ENCODE measurements at places on chromosomes 7 and 10. TPM values are rescaled to one million over a fixed set of nuclear protein-coding genes. Genes with fewer than 3 reads are reported as not detected.

GRCh38 chr10:127449490-127449889 lies 99.6 kb upstream of the NPS start:
- DNase-seq, result no peak

Gene EEPD1
- 6.4 TPM for polyA plus RNA-seq

- no peak for DNase-seq
These were observed 407.9 kb upstream of the NPVF start for GRCh38 chr7:25636168-25636567.

DNA sequence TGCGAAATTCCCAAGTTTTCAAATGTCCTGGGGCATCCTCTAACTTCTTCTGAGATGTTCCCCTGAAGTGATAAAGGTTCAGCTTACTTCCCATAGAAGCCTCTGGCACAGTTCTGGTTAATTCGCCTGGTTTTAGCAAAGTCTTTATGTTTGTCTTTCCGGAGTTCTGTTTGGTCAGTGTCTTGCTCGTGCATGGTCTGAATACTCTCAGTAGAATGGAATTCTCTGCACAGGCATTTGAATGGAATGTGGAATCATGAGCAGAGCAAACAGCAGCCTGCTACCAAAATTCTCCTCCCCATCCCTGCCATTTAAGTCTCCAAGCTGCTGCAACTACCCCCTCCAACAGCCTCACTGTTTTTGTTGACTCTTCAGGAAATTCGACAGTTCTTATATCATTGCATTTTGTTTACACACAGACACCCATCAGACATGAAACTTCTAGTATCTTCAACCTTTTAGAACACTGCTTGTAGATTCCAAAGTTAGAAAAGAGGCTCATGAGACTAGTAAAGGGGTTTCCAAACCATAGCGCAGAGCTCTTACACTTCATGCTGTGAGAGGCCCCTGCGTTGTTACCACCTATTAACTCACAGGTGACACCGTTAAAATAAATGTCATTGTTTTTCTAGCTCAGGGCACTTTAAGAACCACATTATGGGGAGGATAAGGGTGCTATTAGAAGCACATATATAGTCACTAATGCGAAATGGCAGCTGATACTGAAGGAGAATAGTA lies 129.7 kb downstream of the PLCE1 start:
- no peak for DNase-seq

DNA sequence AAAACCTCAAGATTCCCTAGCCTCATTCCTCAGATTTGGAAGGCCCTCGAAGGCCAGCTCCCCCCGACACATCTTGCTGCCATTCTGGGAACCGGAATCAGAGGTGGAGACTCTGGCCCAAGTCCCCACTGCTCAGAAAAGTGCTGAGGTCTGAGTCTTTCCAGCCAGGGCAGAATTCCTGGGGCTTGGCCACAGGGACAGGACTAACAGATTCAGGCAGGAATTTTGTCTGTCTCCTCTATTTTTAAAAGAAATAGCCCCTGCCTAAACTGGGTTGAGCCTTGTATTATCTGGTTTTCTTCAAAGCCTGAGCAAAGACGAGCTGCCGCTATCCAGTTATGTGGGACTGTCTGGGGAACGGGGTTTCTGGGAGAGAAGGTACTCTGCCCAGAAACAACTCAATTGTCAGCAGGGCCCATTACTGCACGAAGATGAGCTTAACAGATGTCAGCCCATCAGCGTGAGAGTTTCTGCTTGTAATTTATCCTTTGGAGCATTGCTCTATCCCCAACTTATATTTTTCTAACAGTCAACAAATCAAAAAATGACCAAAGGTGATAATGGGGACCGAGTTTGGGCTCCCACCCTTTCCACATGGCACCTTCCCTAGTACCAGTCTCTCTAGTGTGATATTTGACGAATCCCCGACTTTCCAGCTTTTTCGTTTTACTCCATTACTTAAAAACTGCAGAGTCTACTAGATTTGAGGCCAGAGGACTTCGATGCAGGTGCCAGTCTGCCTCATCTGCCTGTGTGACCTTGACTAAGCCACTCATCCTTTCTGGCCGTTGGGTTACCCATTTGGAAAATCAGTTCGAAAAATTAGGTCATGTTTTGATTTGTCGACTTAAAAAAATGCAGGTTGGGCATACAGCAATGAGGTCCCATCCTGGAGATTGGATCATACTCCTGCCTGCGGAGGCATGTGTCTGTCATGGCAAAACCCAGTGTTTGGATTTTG lies 110.9 kb downstream of the WDR11 start:
- DNase-seq, result no peak

- DNase-seq, result no peak
These were observed 205.7 kb downstream of the KIAA1217 start for GRCh38 chr10:24414597-24414996.

Gene TMEM196
- not detected for polyA plus RNA-seq

- no peak for DNase-seq
These were observed 78.0 kb upstream of the ANKRD1 start for GRCh38 chr10:90998733-90999511.

- DNase-seq, result no peak
These were observed 58.9 kb downstream of the MMRN2 start for GRCh38 chr10:86898511-86898910.

DNA sequence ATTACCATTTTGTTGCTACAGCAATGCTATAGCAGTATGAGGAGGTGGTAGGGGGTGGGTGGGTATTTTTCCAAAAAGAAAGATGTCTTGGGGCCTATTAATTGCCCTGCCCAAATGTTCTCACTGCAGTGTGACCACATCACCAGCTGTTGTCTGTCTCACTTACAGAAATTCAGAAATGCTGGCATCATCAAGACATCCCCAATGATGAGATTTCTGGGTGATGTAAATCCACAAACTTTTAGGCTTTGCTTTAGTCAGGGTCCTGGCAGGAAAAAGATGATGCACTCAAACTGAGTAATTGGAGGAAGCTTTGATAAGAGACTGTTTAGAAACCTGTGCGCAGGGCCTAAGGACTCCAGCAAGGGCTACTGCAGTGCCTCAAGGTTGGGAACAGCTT lies 56.2 kb upstream of the OPN4 start:
- no peak for DNase-seq

DNA sequence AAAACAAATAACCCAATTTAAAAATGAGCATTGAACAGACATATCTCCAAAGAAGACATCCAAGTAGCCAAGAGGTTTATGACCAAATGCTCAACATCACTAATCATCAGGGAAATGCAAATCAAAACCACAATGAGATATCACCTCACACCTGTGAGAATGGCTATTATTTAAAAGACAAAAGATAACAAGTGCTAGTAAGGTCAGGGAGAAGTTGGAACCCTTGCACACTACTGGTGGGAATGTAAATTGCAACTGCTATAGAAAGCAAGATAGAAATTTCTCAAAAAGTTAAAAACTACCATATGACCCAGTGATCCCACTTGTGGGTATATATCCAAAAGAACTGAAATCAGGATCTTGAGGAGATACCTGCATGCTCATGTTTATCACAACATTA lies 49.5 kb downstream of the SGMS1 start:
- DNase-seq, result no peak

- DNase-seq, result no peak
These were observed 113.7 kb downstream of the TRIM24 start for GRCh38 chr7:138573741-138574140.

- no peak for DNase-seq
These were observed 86.3 kb downstream of the RNF216 start for GRCh38 chr7:5694912-5695726.

DNA sequence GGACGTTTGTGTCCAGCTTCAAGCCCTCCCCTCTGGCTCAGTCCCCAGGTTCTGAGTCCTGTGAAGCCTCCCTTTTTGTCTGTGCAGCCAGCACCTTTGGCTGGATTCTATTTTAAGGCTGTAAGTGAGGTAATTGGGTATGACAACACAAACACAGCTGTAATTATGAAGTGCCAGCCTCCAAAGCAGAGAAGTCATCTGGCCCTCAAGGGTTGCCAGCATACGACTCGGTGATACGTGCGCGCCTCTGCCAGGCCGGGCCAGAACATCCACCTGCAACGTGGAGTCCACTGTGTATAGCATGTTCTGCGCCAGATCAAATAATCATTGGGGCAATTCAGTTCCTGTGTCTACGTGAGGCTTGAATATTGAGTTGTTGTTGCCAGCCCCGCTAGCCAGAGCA lies 6.7 kb upstream of the FAM180A start:
- no peak for DNase-seq

Gene VSTM4
- 16.6 TPM for polyA plus RNA-seq

Gene SUGCT
- 11.2 TPM for polyA plus RNA-seq

DNA sequence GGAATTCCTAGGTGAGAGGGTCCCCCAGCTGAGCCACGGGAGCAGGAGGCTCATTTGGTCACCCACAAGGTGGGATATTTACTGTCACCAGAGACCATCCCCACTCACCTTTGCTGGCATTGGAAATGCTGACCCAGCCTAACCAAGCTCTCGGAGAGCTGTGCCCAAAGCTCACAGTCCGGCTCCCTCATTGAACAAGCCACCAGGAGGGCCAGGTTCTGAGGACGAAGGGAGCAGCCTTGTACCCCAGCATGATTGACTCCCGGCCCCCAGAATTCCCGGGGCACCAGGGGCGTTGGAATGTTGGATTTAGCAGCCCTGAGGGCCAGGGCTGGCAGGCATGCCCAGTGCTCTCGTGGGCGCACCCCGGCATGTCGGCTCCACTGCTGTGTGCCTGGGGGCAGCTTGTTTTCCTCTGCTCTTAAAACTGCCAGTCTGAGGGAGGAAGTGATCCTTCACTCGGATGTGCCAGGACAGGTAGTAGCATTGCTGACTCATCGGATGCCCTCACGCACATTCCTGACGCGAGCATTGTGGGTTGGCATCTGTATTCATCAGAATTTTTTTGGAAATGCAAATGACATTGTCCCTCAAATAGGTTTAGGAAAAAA lies 23.3 kb downstream of the CLIP2 start:
- no peak for DNase-seq

Measured in right renal cortex interstitium (tissue), 3 donors.